ENCODE measurements at places on chromosomes 7 and 10. TPM values are rescaled to one million over a fixed set of nuclear protein-coding genes. Genes with fewer than 3 reads are reported as not detected.

BTBD16 gene
- total RNA-seq: not detected

STEAP4 gene
- total RNA-seq: not detected

SPDYE6 gene
- total RNA-seq: not detected

PRKCQ gene
- total RNA-seq: 1.9 TPM

C10orf62 gene
- not detected for total RNA-seq

FZD8 gene
- total RNA-seq: 30.9 TPM

ADAMTS14 gene
- total RNA-seq: 30.2 TPM

KNDC1 gene
- 2.6 TPM for total RNA-seq

NPSR1 gene
- total RNA-seq: not detected

NXPH1 gene
- not detected for total RNA-seq

HABP2 gene
- not detected for total RNA-seq

DPYSL4 gene
- total RNA-seq: 26.1 TPM

DNA sequence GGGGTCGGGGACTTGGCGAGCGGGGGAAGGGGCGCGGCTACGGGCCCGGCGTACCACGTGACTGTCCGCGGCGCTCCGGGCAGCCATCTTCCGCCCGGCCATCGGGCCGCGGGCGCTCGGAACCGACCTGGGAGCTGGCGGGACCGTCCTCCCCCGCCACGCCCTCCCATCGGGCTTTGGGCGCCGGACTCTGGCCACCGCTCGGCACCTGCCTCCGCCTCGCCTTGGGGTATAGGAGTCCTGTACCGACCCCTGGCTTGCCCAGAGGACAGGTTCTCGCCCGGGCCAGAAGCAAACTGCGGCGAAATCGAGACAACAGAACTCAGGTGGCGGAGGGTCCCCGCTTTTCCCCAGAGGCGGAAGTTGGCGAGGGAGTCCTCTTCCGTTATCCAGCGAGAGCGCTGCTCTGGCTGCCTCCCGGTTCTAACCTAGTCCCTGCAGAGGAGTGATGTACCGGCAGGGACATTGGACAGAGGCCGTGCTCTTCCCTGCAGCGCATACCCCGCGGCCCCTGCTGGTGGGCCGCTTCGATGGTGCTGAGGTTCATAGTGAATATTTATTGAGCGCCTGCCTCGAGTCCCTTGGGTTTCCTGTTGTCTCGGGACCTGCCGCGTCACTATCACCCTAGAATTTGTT lies 1.2 kb upstream of the SGMS1 start:
- peak; percentile 53 for DNase-seq

GRCh38 chr10:122252805-122253204 lies 18.3 kb upstream of the BTBD16 start:
- DNase-seq: peak; percentile 20

DNA sequence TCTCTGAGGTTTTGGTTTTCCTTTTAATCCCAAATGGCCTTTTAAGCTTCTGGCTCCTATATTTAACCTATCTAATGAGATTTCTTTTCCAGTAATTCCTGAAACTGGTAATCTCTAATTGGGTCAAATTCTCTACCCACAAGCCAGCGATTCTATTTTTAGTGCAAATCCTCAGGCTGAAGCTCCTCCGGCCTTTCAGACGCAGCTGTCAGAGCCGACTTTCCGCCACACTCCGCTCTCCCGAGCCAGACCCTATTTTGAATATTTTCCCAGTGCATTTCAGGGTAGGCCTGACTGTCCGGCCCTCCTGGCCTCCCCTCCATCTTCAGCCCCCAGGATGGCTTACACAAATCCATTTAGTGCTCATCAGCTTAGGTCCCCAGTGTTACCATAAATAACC lies 9.7 kb upstream of the ADCY1 start:
- DNase-seq: no peak

GRCh38 chr10:5071411-5072198 lies 22.6 kb upstream of the AKR1C3 start:
- DNase-seq: peak; percentile 88

- DNase-seq: no peak
These were observed 66.8 kb upstream of the PDGFA start for GRCh38 chr7:586494-586893.

GRCh38 chr10:56240471-56240870 lies 120.6 kb downstream of the ZWINT start:
- DNase-seq: no peak

DNA sequence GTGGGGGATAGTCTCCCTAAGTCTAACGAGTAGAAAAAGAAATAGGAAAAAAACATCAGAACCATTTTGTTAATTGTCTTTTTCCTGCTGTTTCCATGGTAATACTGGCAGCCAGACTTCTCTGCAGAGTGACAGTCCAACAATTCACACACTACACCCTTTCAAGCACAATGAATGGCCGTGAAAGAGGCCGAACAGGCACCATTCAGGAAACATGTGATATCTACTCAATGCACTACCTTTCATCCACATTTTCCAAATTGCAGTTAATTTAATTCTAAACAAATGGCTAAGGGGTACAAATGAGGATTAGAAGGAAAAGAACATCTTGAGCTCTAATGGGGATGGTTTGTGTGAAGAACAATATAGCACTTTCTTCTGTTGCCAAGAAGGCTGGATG lies 358.5 kb upstream of the ANKRD30A start:
- DNase-seq: no peak

GRCh38 chr7:25392588-25393338 lies 164.5 kb upstream of the NPVF start:
- no peak for DNase-seq

DNA sequence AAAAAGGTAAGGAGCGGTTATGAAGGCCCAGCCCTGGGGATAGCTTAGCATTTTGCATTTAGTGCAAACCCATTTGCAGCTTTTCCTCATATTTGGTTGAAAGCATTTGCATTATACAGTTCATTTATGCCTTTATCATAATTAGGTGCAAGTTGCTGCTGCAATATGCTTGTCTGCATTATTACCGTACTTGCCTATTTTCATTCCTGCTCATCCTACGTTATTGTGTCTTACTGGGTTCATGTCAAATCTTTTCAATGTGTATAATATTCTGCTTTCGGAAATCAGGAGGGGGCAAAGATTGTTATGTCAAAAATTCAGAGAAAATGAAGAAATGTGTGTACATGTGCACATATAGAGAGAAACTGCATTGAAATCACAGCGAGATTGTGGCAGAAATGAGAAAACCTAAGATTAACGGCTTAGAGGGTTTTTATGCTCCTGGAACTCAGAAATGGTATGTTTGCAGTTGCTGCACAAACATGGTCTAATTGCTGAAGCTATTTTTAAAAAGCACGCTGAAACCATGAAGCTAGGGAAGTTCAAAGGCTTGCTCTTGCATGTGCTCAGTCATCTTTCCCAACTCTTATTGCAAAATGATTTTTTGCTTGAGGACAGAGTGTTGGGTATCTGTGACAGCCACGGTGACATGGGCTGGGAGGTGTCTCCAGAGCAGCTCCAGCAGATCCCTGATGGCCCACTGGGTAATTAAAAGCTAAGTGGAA lies 613.2 kb downstream of the SDK1 start:
- no peak for DNase-seq

- DNase-seq: no peak
These were observed 66.0 kb downstream of the ANLN start for GRCh38 chr7:36455646-36456045.

GRCh38 chr10:75607576-75607975 lies 176.2 kb downstream of the LRMDA start:
- DNase-seq: no peak

- DNase-seq: no peak
These were observed 100.9 kb downstream of the SAMD9 start for GRCh38 chr7:93016681-93017381.

DNA sequence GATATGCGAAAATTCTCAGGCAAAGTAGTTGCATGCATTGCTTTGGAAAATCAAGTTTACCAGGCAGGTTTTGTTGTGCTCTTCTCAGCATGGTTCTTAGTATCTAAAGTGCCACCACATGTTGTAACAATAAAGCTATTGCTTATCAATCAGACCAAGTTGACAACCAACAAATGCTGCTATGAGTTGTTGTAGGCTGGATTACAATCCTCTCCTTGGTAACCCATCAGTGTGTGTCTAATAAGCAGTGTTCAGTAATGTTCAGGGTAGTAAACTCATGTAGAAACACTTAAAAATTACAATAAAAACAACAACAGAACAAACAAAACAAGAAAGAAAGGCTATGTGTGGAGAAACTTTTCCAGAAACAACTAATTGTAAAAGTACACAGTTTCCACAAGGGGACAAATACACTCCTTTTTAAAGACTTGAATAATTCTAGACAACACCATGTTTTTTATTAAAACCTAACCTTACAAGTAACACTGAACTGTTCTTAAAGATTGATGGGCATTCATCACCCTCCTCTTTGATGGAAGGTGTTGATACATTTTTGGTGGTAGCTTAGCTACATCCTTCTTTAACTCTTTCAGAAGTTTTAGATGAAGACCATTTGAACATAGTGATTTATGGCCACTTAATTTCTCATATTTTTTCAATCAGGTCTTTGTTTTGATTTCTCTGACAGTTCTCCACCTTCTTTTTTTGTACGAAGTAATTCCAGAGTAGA lies 370.9 kb upstream of the SEMA3A start:
- no peak for DNase-seq

GRCh38 chr7:401495-401894 lies 111.5 kb downstream of the FOXL3 start:
- DNase-seq: no peak

GRCh38 chr7:16846601-16847165 lies 35.1 kb downstream of the AGR3 start:
- no peak for DNase-seq

DNA sequence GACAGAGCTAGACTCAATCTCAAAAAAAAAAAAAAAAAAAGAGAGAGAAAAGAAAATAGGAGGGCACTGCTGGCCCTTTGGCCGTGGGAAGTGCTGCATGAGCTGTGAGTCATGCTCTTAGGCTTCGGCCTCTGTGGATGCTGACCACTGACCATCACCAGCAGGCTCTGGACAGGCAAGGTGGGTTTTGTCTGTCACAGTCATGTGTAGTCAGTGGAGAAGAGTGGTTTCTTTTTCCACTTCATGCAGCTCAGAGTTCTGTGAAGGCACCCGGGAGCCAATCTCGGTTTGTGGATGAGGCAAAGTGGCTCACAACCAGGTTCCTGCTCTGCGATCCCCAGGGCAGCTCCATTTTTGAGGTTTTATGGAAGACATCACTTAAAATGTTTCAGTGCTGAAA lies 58.1 kb downstream of the PRTFDC1 start:
- peak; percentile 96 for DNase-seq

- DNase-seq: no peak
These were observed 77.6 kb upstream of the SFMBT2 start for GRCh38 chr10:7488418-7488829.

DNA sequence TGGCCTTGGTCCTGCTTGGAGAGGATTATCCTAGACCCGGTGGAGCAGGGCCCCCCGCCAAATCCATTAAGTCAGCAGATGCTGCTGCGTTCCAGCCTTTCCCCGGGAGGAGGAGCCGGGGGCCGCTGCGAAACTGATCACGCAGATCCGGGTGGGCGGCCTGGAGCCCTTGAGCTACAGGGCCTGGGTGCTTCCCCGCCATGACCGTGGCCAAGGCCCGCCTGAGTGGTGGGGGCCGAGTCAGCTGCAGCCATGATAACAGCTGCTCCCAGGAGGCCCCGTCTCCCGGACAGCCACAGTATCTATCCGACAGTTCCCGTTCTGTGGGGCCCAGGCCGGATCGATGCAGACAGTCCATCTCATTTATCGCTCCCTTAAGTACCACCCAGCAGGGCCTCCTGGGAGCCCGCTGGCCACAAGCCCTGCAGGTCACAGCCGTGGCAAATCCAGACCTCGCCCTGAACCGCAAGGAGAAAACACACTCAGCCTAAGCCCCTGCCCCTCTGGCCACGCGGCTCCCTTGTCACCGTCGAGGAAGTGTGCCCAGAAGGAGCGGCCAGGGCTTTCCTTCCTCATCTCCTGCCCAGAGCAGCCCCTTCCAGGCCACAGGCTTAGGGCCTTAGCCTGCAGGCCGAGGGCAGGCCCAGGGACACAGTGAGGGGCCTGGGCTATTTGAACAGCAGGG lies 34.4 kb upstream of the SLC29A4 start:
- DNase-seq: peak; percentile 8

GRCh38 chr10:121490871-121491519 lies 107.2 kb downstream of the FGFR2 start:
- DNase-seq: peak; percentile 46

- no peak for DNase-seq
These were observed 56.3 kb downstream of the ZMIZ1 start for GRCh38 chr10:79125092-79125491.

GRCh38 chr7:140231771-140232491 lies 55.1 kb upstream of the KDM7A start:
- no peak for DNase-seq

GRCh38 chr7:43612599-43613589 lies 30.0 kb downstream of the STK17A start:
- peak; percentile 75 for DNase-seq

GRCh38 chr10:112790030-112790429 lies 160.0 kb upstream of the TCF7L2 start:
- DNase-seq: no peak

DNA sequence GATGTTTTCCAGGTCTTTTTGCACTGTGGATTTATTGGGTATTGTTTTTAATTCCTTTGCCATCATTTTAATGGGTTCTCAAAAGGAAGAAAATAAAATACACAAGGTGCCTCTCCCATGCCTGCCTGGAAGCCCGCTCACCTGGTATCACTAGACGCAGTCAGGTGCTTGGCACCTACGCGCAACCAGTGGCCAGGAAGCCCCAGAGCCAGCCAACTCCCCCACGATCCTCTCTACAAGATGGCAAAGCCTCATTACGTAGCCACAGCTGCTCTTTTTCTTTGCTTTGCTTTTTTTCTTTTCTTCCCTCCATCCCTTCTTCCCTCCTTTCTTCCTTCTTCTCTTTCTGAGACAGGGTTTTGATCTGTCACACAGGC lies 34.3 kb downstream of the BAIAP2L1 start:
- DNase-seq: no peak

DNA sequence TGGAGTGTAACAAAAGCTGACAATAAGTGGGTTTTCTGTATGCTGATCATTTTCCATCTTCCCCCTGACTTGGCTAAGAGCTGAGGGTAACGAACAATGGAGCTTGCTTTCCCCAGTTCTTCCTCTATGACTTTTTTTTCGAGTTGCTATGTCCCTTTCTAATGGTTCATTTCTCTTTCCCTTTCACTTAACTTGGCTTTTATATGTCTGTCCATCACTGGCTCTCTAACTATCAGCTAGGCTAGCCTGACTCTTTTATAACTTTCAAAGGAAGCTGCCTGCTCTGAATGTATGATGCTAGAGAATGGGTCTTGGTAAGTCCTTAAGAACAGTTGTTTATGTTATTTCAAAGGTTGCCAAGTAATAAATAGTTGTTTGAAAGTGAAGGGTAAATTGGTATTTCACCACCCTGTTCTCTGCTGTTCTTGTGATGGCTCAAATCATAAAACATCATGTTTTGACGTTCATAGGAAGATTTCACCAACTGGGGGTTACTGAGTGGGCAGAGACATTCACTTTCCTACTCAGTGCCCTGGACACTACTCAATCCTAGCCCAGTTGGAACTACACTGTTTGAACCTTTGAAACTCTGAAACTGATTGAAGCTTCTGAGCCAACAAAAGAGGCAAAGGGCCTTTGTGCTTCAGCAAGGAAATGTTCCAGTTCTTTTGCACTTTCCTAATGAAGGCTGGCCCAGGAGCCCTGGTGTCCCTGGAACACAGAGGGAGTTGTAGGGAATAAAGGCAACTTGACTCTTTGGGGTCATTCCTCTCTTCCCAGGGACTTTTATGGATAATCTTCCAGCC lies 85.4 kb upstream of the PHYHIPL start:
- DNase-seq: no peak

Data from astrocyte (in vitro differentiated cells and primary cell).